Stimulated activated CD8-positive, alpha-beta memory T cell treated with anti-CD3 and anti-CD28 coated beads, Interleukin-12 subunit alpha, Interleukin-12 subunit beta, amount 100 ng/mL, for 4 hours (primary cell): ENCODE measurements at places on chromosomes 16 and 17.

- no peak for DNase-seq
These were observed 1.4 kb downstream of the PPP1R9B start for GRCh38 chr17:50149091-50149416.

GRCh38 chr16:739560-740458 is 988 bp downstream of the CIAO3 start:
- no peak for DNase-seq

DNA sequence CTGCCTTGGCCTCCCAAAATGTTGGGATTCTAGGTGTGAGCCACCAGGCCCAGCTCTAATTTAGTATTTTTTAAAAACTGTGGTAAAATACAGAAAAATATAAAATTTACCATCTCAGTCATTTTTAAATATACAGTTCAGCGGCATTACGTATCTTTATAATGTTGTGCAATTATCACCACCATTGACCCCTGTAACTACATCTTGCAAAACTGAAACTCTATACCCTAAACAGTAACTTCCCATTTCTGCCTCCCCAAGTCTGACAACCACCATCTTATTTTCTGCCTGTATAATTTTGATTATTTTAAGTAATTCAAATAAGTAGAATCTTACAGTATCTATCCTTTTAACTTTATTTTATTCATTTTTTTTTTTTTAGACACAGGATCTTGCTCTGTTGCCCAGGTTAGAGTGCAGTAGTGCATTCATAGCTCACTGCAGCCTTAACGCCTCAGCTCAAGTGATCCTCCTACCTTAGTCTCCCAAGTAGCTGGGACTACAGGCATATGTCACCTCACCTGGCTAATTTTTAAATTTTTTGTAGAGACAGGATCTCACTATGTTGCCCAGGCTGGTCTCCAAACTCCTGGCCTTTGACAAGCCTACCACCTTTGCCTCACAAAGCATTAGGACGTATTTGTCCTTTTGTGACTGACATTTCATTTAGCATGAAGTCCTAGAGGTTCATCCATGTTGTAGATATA is 10.9 kb upstream of the GGA2 start:
- no peak for DNase-seq

DNA sequence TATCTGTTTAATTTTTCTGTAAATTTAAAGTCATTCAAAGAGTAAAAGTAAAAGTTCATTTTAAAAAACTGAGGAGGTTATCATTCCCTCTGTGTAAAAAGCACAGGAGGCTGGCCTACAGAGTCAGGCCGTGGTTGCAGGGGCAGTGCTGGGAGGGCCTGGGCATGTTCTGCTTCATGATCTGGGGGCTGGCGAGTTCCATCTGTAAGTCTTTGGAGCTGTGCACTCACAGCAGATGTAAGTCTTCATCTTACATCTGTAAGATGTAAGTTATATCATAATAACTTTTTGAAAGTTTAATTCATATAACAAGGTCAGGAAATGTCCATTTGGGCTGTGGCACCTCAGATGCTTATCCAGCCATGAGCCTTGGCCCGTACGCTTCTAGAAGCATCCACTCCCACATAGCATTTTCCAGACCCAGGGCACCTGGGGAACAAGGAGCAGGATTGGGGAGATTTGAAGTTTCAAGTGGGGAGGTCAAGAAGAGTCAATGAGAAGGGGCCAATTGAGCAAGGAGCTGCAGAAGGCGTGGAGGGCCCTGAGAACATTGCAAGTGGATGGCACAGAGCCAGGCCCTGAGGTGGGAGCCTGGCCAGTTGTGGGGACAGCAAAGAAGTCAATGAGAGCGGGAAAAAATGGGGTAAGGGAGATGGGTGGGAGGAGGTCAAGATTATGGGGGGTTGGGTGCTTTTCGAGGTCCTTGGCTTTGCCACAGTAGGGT is 54.1 kb downstream of the TNFRSF13B start:
- no peak for DNase-seq

DNA sequence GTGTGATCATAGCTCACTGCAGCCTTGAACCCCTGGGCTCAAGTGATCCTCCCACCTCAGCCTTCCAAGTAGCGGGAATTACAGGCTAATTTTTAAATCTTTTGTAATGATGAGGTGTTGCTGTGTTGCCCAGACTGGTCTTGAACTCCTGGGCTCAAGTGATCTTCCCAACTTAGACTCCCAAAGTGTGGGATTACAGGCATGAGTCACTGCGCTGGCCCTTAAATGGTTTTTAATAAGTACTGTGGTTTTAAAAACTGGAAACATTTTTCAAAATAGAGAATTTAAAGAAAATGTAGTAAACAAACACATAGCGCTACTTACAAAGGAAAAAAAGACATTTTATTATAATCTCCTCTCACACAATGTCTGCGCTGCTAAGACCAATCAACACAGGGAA is 32.2 kb downstream of the MARCHF10 start:
- DNase-seq = no peak

GRCh38 chr16:48128769-48129168 is 27.0 kb downstream of the ABCC12 start:
- no peak for DNase-seq

- DNase-seq = no peak
These were observed 2.9 kb downstream of the CPPED1 start for GRCh38 chr16:12800817-12801216.

- no peak for DNase-seq
These were observed 8.2 kb downstream of the RHBDF1 start for GRCh38 chr16:63998-64913.

DNA sequence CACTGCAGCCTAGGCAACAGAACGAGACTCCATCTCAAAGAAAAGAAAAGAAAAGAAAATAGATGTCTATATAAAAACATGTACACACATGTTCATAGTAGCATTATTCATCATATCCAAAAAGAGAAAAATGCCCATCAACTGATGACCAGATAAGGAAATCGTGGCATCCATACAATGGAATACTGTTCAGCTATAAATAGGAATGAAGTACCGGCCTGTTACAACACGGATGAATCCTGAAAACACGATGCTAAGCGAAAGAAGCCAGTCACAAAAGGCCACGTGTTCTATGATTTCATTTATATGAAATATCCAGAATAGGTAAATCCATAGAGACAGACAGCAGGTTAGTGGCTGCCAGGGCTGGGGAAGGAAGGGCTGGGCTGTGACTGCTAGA is 65.8 kb downstream of the TBC1D16 start:
- no peak for DNase-seq

GRCh38 chr16:29943846-29944799 is 17.8 kb upstream of the TMEM219 start:
- no peak for DNase-seq

GRCh38 chr16:64094181-64094965 is 1027.5 kb downstream of the CDH11 start:
- DNase-seq = no peak

DNA sequence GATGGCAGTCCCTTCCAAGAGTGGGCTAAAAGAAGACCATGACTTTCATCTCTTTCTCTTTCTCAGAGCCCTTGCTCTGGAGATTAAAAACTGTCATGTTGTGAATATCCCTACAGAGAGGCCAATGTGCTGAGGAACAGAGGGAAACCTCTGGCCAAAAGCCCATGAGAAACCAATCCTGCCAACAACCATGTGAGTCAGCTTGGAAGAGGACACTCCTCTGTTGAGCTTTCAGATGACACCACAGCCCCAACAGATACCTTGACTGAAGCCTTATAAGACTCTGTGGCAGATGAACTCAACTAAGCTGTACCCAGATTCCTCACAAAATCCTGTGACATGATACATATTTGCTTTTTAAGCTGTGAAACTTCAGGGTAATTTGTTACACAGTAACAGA is 19.6 kb downstream of the CPPED1 start:
- DNase-seq = no peak

DNA sequence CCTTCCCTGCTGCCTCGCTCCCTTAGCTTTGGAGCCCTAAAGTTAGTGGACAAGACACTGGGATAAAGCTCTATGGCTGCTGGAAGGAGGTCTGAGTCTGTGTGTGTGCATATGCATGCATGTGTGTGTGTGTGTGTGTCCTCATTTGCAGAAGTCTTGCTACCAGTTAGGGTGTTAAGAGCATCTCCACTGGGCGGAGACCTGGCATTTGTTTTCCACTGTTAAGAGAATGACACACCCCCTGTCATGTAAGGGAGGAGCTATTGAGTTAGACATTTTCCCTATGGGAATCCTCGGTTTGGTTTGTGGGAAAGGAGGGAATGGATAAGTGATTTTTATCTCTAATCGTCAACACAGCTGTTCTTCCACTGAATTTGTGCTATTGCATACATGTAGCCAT is 24.8 kb upstream of the ARHGAP23 start:
- no peak for DNase-seq

DNA sequence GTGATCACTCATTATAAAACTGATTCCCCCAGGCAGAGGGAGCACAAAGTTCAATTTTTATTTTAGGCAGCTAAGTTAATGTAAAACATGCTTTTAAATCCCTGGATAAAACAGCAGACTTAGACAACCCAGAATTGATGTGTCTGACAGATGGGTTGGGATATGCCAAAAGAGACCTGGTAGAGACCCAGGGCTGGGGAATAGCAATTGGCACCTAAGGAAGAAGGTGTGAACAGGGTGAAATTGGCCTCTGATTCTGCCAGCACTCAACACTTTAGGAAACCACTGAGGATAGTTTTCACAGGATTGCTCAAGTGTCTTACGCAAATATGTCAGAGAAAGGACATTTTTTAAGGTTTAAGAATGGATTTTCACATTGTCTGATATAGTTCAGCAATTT is 938.2 kb upstream of the CDH8 start:
- no peak for DNase-seq
